ENCODE measurements at places on chromosomes 5 and 9. TPM values are rescaled to one million over a fixed set of nuclear protein-coding genes. Genes with fewer than 3 reads are reported as not detected.
A peak's percentile ranks its signal among the peaks of the same experiment; 100 is the strongest.

- DNase-seq, result no peak
- no peaks in the 10 kb centered on the region for H3K27me3 ChIP-seq
- no peak overlapping the region for H3K4me3 ChIP-seq
- H3K4me1 ChIP-seq, result no peaks in the 10 kb centered on the region
- H3K27ac ChIP-seq, result no peak overlapping the region
Observed at GRCh38 chr5:55702598-55703345, 9.4 kb downstream of the SLC38A9 start.

- peaks cover 13% of the 10 kb centered on the region for H3K4me1 ChIP-seq
- H3K4me3 ChIP-seq, result peak overlapping the region; percentile 95
- no peaks in the 10 kb centered on the region for H3K36me3 ChIP-seq
- no peak overlapping the region for H3K27ac ChIP-seq
Observed at GRCh38 chr9:126806336-126806735, 1.5 kb downstream of the ZBTB43 start.

GRCh38 chr5:77452351-77452750 lies 39.8 kb downstream of the WDR41 start:
- H3K27ac ChIP-seq, result no peak overlapping the region
- no peak for DNase-seq
- H3K27me3 ChIP-seq, result no peaks in the 10 kb centered on the region
- H3K4me1 ChIP-seq, result no peaks in the 10 kb centered on the region
- H3K36me3 ChIP-seq, result peaks cover 20% of the 10 kb centered on the region
- H3K4me3 ChIP-seq, result no peak overlapping the region

DNA sequence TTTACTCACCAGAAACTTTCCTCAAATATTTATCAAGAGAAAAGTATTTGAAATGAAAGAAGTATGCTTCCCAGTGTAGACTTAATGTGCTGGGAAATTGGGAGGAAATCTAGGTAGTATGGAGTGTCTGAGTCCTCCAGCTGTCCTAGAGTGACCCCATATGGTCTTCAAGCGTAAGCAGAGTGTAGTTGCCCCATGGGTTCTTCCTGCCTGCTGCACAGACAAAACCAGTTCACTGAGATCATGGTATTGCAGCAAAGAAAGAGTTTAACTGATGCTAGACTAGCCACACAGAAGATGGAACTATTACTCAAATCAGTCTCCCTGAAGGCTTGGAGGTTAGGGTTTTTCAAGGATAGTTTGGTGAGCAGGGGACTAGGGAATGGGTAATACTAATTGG lies 114.9 kb upstream of the PRLR start:
- no peak overlapping the region for H3K27ac ChIP-seq
- no peak for DNase-seq
- H3K4me1 ChIP-seq, result no peaks in the 10 kb centered on the region
- H3K27me3 ChIP-seq, result no peaks in the 10 kb centered on the region
- H3K36me3 ChIP-seq, result peaks cover 26% of the 10 kb centered on the region
- no peak overlapping the region for H3K4me3 ChIP-seq

GRCh38 chr5:172395483-172395882 lies 58.8 kb downstream of the SH3PXD2B start:
- no peak overlapping the region for H3K4me3 ChIP-seq
- H3K4me1 ChIP-seq, result peaks cover 8% of the 10 kb centered on the region
- H3K27me3 ChIP-seq, result no peaks in the 10 kb centered on the region

DNA sequence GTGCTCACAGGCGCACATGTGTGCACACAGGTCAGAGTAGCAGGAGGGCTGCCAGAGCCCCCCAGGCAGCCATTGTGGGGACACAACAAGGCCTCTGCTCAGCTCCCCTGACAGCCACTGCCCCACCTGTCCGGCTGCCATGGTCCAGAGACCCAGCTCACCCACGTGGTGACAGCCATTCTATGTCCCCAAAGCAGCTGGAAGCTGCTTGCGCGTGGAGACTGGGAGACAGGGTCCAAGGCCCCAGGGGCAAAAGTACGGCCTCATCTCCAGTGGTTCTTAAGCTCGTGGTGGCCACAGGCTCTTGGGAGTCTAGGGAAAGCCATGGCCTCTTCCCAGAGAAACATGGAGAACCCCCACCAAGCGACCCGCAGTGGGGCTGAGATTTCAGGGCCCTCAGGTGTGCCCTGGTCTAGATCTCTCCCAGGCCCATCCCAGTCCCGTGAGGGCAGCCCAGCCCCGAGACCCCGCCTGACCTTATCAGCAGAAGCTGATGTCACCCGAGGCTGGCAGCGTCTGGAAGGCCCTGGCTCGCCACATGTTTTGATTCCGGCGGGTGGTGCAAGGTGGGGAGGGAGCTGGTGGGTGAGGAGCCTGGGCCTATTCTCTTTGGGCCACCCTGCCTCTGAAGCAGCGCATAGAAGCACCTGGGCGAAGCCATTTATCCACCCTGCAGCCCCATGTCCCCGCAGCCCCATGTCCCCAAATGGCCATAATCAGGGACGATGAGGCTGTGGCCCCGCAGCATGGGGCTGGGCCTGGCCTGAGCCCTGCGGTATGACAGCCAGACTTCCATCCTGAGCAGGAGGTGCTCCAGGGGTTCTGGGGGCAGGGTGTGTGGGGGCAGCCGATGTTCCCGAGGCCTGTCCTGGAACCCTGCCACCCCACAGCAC lies 31.7 kb downstream of the GLT6D1 start:
- no peak overlapping the region for H3K4me3 ChIP-seq
- peaks cover 9% of the 10 kb centered on the region for H3K4me1 ChIP-seq
- H3K27me3 ChIP-seq, result no peaks in the 10 kb centered on the region
- H3K36me3 ChIP-seq, result peaks cover 10% of the 10 kb centered on the region

- DNase-seq, result no peak
- H3K27me3 ChIP-seq, result no peaks in the 10 kb centered on the region
- no peak overlapping the region for H3K27ac ChIP-seq
- peaks cover 8% of the 10 kb centered on the region for H3K4me1 ChIP-seq
- no peak overlapping the region for H3K4me3 ChIP-seq
Observed at GRCh38 chr5:57299986-57300385, 126.1 kb downstream of the GPBP1 start.

DNA sequence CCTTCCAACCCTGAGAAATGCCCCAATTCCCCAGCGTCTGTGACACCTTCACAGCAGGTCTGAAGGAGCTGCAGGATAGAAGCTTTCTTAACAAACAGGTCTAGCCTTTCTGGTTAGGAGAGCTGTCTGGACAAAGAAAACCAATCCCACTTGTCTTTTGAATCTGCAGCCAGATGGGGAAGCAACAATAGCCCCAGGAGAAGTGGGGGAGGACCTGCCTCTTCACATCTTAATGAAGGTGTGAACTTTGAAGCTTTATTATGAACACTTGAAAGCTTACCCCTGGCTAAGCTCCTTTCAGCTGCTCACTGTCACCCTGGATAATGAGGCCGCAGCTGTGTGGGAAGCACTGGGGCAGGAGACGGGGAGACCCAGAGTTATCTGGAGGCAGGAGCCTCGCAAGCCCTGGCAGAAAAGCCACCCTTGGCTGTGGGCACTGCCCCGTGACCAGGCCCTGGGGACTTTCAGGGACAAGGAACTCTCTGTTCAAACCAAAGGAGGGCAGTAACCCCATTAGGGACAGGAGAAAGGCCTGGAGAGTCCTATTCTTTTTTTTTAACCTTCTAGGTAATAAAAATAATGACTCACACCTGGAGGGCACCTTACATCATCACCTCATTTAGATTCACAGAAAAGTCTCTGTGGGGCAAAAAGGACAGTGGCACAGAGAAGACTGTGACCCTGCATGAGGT lies 151.8 kb upstream of the RAD23B start:
- peaks cover 20% of the 10 kb centered on the region for H3K4me1 ChIP-seq
- DNase-seq, result no peak
- peak overlapping the region; percentile 95 for H3K27ac ChIP-seq

DNA sequence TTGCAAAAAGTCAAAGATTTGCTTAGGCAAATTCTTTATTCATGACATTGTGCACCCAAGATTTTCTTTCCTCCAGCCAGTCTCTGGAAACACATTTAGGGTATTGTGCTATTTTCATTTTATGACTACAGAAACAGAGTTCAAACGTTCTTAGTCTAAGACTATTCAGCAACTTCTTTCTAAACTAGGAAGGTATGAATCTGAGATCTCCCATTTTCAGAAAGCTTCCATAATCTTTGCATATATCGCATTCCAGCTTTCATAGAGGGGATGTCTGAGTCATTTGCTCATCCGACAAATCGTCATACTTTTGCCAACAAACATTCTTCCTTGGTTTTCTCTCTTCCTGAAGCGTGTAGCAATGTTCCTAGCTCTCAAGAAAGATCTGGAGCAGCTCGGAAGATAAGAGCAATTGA lies 1.6 kb upstream of the PAPPA start:
- H3K27ac ChIP-seq, result no peak overlapping the region
- peaks cover 56% of the 10 kb centered on the region for H3K27me3 ChIP-seq
- peaks cover 32% of the 10 kb centered on the region for H3K4me1 ChIP-seq
- DNase-seq, result no peak
- H3K36me3 ChIP-seq, result no peaks in the 10 kb centered on the region

DNA sequence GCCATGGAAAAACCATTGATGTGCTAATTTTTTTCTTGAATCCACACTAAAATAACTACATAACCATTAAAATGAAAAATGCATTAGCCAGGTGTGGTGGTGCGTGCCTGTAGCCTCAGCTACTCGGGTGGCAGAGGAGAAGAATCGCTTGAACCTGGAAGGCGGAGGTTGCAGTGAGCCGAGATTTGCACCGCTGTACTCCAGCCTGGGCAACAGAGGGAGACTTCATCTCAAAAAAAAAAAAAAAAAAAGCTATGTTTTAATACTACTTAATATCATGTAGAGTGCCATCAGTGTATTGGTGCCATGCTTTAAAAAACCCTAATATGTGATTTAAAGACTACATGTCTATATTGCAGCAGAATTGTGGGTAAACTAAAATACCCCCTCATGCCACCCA lies 58.9 kb downstream of the NDFIP1 start:
- H3K36me3 ChIP-seq, result no peaks in the 10 kb centered on the region
- no peak overlapping the region for H3K27ac ChIP-seq
- DNase-seq, result no peak
- peaks cover 41% of the 10 kb centered on the region for H3K4me1 ChIP-seq
- no peak overlapping the region for H3K4me3 ChIP-seq

DNA sequence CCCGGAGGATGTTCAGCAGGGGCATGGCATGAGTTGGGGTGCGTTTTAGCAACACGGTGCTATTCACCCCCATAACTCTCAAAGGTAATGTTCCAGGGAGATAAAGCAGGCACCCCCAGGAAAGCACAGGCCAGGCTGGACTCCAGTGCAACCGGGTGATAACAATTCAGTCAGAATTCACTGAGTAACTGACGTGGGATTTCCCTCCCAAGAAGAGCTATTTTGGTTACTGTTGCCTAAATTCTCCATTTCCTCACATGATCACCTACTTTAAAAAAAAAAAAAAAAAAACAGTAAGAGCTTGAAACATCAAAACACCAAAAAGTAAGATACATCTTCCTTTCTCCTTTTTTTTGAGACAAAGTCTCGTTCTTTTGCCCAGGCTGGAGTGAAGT lies 137.6 kb upstream of the WWC1 start:
- no peak overlapping the region for H3K27ac ChIP-seq
- DNase-seq, result no peak
- H3K36me3 ChIP-seq, result no peaks in the 10 kb centered on the region
- H3K4me3 ChIP-seq, result no peak overlapping the region
- no peaks in the 10 kb centered on the region for H3K27me3 ChIP-seq

DNA sequence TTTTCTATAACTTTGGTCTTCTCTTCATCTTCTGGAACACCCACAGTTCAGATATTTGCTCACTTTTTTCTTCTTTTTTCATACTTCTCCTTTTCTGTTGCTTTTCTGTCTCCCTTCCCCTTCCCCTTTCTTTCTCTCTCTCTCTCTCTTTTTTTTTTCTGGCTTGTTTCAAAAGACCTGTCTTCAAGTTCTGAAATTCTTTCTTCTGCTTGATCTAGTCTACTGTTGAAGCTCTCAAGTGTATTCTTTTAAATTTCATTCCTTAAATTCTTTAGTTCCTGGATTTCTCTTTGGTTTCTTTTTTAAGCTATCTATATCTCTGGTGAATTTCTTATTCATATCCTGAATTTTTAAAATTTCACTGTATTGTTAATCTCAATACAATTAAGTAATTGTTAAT lies 11.2 kb downstream of the ALG2 start:
- H3K27me3 ChIP-seq, result peaks cover 10% of the 10 kb centered on the region
- no peak overlapping the region for H3K27ac ChIP-seq
- H3K4me1 ChIP-seq, result no peaks in the 10 kb centered on the region
- H3K36me3 ChIP-seq, result 0 out of 2 replicates have a peak, but pooled peaks cover 3% of the 10 kb centered on the region
- no peak for DNase-seq
- H3K4me3 ChIP-seq, result no peak overlapping the region

- no peaks in the 10 kb centered on the region for H3K36me3 ChIP-seq
- H3K4me1 ChIP-seq, result peaks cover 25% of the 10 kb centered on the region
- no peak for DNase-seq
- no peak overlapping the region for H3K27ac ChIP-seq
Observed at GRCh38 chr9:88966894-88967676, 24.2 kb upstream of the S1PR3 start.

The RXFP3 gene
- 0.41 TPM for total RNA-seq

The MVB12B gene
- total RNA-seq, result 5.7 TPM

The MAML1 gene
- total RNA-seq, result 42.2 TPM

The NIPSNAP3A gene
- total RNA-seq, result 10.3 TPM

The CCL21 gene
- not detected for total RNA-seq

The PTGR1 gene
- total RNA-seq, result 51.8 TPM

The ROPN1L gene
- not detected for total RNA-seq

The EGFLAM gene
- total RNA-seq, result 1.1 TPM

The MSX2 gene
- total RNA-seq, result 0.73 TPM

The TESK1 gene
- total RNA-seq, result 18.9 TPM

All from WTC11 (cell line).